CD4-positive, alpha-beta T cell treated with Interleukin-1 beta for 1 hour (primary cell): ENCODE measurements at places on chromosomes 1 and 21.

DNA sequence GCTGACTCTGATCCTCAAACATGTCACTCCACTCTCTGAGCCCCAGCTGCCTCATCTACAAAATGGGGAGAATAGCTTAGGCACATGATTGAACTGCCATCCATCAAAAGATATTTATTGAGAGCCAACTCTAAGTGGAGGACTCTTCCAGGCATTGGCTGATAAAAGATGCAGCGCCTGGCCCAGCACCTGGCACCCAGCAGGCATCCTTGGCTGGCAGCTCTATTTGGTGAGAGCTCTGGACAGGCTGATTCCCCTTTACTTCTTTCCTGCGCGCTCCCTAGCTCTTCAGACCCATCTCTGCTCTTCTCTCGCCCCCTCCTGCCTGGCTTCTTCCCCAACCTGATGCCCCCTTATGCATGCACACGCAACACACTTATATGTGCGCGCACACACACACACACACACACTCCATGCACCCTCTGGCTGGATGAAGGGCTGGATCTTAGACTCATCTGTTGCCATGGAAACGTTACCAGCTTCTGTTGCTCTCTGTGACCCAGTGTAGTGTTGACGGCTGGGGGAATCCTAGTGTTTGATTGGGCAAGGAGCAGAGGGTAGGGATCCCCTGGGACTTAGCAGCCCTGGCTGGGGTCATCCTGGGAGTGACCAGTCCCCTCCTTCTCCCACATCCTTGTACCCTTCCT lies 49.3 kb downstream of the VWA5B1 start:
- no peak for DNase-seq

GRCh38 chr1:234437423-234438171 lies 41.4 kb downstream of the TARBP1 start:
- no peak for DNase-seq

- no peak for DNase-seq
Measured at GRCh38 chr1:248923352-248924338, 17.6 kb downstream of the PGBD2 start.

DNA sequence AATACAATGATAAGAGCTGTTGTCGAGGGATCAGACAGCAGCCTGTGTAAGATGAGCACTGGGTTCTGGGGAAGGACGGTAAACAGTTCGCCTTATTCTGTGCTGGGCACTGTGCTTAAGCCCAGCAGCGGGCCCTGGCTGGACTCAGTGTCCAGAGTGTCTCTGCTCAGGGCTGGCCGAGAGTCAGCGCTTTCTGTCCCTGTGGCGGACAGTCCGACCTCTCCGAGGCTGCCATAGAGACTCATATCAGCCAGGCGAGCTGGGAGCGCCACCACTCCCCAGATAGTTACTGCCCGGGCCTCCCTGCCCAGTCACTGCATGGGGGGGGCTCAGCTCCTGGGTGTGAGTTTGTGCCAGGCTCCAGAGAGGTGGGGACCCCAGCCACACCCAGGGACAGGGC lies 14.7 kb upstream of the NPHP4 start:
- no peak for DNase-seq

- no peak for DNase-seq
Measured at GRCh38 chr1:110003747-110004428, 19.3 kb downstream of the AHCYL1 start.

DNA sequence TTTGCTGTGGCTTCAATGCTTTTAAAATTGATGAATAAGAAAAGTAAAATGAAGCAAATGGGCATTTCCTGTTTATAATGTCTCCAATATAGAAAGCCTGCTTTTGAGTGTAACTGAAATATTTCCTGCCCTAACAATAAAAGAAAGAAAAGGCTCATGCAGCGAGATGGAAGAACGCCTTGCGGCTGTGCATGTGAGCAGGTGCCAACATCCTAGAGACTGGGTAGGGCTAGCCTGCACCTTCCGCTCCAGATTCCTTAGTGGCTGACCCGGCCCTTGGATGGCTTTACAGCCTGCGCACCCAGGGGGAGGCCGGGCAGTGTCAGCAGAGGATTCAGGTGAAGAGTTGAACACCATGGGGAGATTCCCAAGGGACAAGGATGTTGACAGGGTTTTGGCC lies 21.8 kb downstream of the CNIH3 start:
- DNase-seq: no peak

- DNase-seq: no peak
Measured at GRCh38 chr21:9735421-9735961, 785.9 kb upstream of the TPTE start.

- DNase-seq: no peak
Measured at GRCh38 chr1:7333620-7334019, 437.5 kb upstream of the VAMP3 start.

- peak; percentile 17 for DNase-seq
Measured at GRCh38 chr1:160307118-160307791, 22.3 kb upstream of the PEX19 start.
